Fibroblast of skin of right biceps (primary cell): ENCODE measurements at places on chromosomes 16 and 17.

DNA sequence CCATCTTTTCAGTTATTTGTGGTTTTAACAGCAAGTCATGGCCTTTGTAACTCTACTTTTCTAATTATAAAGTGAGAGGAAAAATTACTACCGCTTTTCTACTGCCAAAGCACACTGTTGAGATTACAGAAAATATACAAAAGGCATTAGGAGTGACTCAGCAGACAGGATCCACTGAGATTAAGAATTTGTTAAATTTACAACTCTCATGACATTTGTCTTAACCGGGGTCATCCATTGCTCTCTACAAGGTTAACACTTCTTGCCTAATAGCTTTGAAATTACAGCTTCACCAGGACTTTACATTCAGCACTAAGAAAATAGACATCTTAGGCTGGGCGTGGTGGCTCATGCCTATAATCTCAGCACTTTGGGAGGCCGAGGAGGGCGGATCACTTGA lies 93.4 kb downstream of the SSH2 start:
- peak; percentile 58 for DNase-seq

- peak; percentile 21 for DNase-seq
Measured at GRCh38 chr17:1829216-1829591, 498 bp downstream of the SMYD4 start.

- DNase-seq = no peak
Measured at GRCh38 chr16:15539197-15539596, 103.8 kb downstream of the MARF1 start.

DNA sequence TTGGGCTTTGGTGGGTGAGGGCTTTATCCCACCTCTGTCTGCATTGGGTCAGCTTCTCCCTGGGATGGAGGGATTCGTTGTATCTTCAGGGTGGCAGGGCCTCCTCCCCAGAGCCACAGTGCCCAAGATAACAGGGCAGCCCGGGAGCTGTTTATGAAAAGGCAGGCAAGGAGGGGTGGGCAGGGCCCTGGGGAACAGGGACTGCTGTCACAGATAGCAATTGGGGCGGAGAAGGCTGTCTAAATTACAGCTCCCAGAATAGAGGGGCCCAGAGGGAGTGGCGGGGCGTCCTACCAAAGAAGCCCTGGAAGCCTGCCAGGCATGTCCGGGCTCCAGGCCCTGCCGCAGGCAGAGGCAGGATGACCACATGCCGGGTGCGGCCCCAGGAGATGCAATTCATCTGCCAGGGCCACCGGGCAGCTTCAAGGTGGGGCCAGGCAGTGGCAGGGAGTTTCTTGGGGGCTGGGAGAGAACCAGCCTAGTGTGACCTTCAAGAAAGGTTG lies 18.8 kb upstream of the PHOSPHO1 start:
- DNase-seq = no peak

- no peak for DNase-seq
Measured at GRCh38 chr16:28835864-28836760, 10.0 kb downstream of the TUFM start.

GRCh38 chr17:56549501-56549900 lies 44.0 kb upstream of the NOG start:
- no peak for DNase-seq
